ENCODE measurements at places on chromosomes 5 and 9. TPM values are rescaled to one million over a fixed set of nuclear protein-coding genes. Genes with fewer than 3 reads are reported as not detected.

EXOSC3 gene
- 146 TPM for total RNA-seq

GRIN3A gene
- total RNA-seq, result not detected

ADCY2 gene
- 0.18 TPM for total RNA-seq

SPATA31C1 gene
- 0.07 TPM for total RNA-seq

PDLIM4 gene
- 31.5 TPM for total RNA-seq

FOXD4 gene
- total RNA-seq, result 1.0 TPM

LMX1B gene
- not detected for total RNA-seq

PLPPR1 gene
- total RNA-seq, result not detected

ARHGEF39 gene
- total RNA-seq, result 16.1 TPM

SYNPO gene
- 0.36 TPM for total RNA-seq

HEMGN gene
- 101 TPM for total RNA-seq

PCDHB8 gene
- total RNA-seq, result not detected

LMAN2 gene
- 130 TPM for total RNA-seq

OMD gene
- total RNA-seq, result not detected

LCN15 gene
- not detected for total RNA-seq

SFXN1 gene
- 141 TPM for total RNA-seq

GRM6 gene
- not detected for total RNA-seq

SH2D3C gene
- total RNA-seq, result 0.89 TPM

BAAT gene
- 0.27 TPM for total RNA-seq

TTC16 gene
- total RNA-seq, result not detected

COL27A1 gene
- 0.07 TPM for total RNA-seq

C6 gene
- total RNA-seq, result 0.51 TPM

B4GALT1 gene
- total RNA-seq, result 26.8 TPM

GM2A gene
- 14.4 TPM for total RNA-seq

SAP30L gene
- 27.5 TPM for total RNA-seq

TRAF1 gene
- 0.38 TPM for total RNA-seq

MSX2 gene
- not detected for total RNA-seq

ARSI gene
- 0.04 TPM for total RNA-seq

SLC25A2 gene
- total RNA-seq, result not detected

IRF1 gene
- 12.3 TPM for total RNA-seq

TLX3 gene
- total RNA-seq, result not detected

SCGB3A2 gene
- 0.35 TPM for total RNA-seq

F2RL2 gene
- 0.09 TPM for total RNA-seq

EIF4E1B gene
- not detected for total RNA-seq

WNT8A gene
- not detected for total RNA-seq

BNC2 gene
- total RNA-seq, result not detected

NTNG2 gene
- total RNA-seq, result 0.42 TPM

TAF11L10 gene
- 0.53 TPM for total RNA-seq

TMEM174 gene
- not detected for total RNA-seq

WDR36 gene
- total RNA-seq, result 67.7 TPM

ECM2 gene
- total RNA-seq, result not detected

HTR4 gene
- total RNA-seq, result not detected

TAF1L gene
- 0.02 TPM for total RNA-seq

SLC45A2 gene
- total RNA-seq, result 0.13 TPM

PCDHB10 gene
- not detected for total RNA-seq

GPR150 gene
- total RNA-seq, result not detected

HK3 gene
- total RNA-seq, result not detected

PRDM9 gene
- 0.47 TPM for total RNA-seq

NNT gene
- 77.8 TPM for total RNA-seq

NXNL2 gene
- not detected for total RNA-seq

NUDT12 gene
- total RNA-seq, result 17.6 TPM

SHISAL2B gene
- not detected for total RNA-seq

All from K562 (cell line).